Esophagus squamous epithelium (tissue), 5 donors: ENCODE measurements at places on chromosomes 1 and 21.

DNA sequence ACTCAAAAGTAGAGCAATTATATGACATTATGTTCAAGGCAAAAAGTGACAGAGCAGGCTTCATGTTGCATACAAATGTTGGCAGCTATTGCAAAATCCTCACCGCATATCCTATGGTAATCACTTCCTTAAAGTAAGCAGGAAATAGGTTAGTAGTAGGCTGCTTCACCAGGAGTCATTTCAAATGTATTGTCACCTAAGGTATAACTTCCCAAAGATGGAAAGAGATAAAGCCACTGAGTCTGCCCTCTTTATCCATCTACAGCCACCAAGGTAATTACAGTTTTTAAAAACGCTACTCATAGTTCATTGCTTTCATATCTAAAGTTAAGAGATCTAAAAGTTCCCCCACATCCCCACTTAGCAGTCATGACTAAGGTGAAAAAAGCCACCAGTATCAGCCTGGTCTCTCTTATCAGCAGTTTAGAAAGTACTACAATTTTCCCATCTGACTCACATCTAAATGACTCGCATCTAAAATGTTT lies 31.6 kb upstream of the UBE2U start:
- DNase-seq = no peak

- no peak for DNase-seq
Measured at GRCh38 chr1:32962248-32962896, 2.2 kb downstream of the RNF19B start.

- no peak for DNase-seq
Measured at GRCh38 chr1:64659478-64660138, 85.3 kb upstream of the RAVER2 start.

GRCh38 chr1:65590279-65590678 lies 169.8 kb downstream of the LEPR start:
- DNase-seq = no peak
